GF-D8 (cell line): ENCODE measurements at places on chromosomes 12 and 14.

- DNase-seq: no peak
Observed at GRCh38 chr12:108193917-108194316, 64.8 kb downstream of the WSCD2 start.

GRCh38 chr12:15931590-15932053, 20.5 kb downstream of the DERA start:
- no peak for DNase-seq

GRCh38 chr12:4984971-4985370, 58.7 kb upstream of the KCNA5 start:
- DNase-seq: no peak

GRCh38 chr12:113245695-113246477, 24.6 kb downstream of the TPCN1 start:
- peak; percentile 38 for DNase-seq

GRCh38 chr14:39762576-39763401, 330.6 kb upstream of the FBXO33 start:
- no peak for DNase-seq

- DNase-seq: no peak
Observed at GRCh38 chr12:41663598-41664265, 475.6 kb downstream of the PDZRN4 start.

GRCh38 chr14:50263321-50263720, 31.9 kb upstream of the SOS2 start:
- no peak for DNase-seq

- no peak for DNase-seq
Observed at GRCh38 chr12:3034067-3034750, 43.0 kb upstream of the TSPAN9 start.

DNA sequence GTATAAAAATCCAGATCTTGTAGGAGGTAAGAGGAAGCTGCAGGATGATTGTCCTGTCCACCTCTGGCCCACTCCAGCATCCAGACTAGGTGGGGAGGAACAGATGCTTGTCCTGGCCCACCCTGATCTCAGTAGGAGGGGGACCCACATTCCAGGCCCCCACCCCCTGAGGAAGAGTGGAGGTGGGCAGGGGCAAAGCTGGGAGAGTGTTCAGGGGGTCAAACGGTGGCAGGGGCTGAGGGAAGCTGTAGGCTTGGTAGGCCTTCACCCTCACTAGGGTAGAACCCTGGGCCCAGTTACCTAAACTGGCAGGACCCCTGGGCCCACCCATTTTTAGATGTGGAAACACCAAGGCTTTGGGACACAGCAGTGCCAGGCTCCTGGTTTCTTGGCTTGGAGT, 4.1 kb downstream of the SLC48A1 start:
- DNase-seq: no peak

GRCh38 chr12:123032736-123033391, 52.4 kb downstream of the ARL6IP4 start:
- no peak for DNase-seq

DNA sequence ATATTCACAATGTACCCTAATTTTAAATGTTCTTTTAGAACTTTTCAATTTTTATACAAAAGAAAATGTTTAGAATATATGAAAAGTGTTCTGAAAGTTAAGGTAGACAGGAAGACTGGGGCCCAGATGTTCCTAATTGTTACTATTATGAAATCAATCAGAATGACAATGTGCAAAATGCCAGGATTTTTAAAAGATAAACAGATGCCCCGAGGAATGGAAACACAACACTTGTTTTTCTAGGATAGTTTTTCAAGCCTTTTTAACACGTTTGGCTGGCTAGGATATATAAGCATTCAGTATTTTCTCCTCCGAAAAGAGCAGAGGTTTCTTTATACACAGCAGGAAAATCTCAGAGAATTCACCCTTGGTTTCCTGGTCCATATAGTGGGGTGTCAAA, 106.8 kb downstream of the ESR2 start:
- no peak for DNase-seq

- DNase-seq: no peak
Observed at GRCh38 chr12:490260-490659, 30.5 kb downstream of the B4GALNT3 start.

- DNase-seq: no peak
Observed at GRCh38 chr14:74616996-74617700, 5.1 kb upstream of the LTBP2 start.

GRCh38 chr12:16599081-16599480, 6.9 kb downstream of the LMO3 start:
- no peak for DNase-seq
